ENCODE measurements at places on chromosomes 4 and X. TPM values are rescaled to one million over a fixed set of nuclear protein-coding genes. Genes with fewer than 3 reads are reported as not detected.

The GIMD1 gene
- not detected for polyA plus RNA-seq

The CT45A10 gene
- polyA plus RNA-seq: not detected

The BTC gene
- 2.9 TPM for polyA plus RNA-seq

The NPNT gene
- polyA plus RNA-seq: 179 TPM

The SPANXA2 gene
- polyA plus RNA-seq: not detected

The UGT2B15 gene
- polyA plus RNA-seq: not detected

The FGFR3 gene
- 1.6 TPM for polyA plus RNA-seq

The BCOR gene
- polyA plus RNA-seq: 26.2 TPM

The DMRTC1B gene
- 1.5 TPM for polyA plus RNA-seq

The AMBN gene
- not detected for polyA plus RNA-seq

The DCHS2 gene
- 6.9 TPM for polyA plus RNA-seq

The SLITRK2 gene
- 0.75 TPM for polyA plus RNA-seq

The GAGE12J gene
- polyA plus RNA-seq: not detected

The ATP2B3 gene
- 0.50 TPM for polyA plus RNA-seq

The CXCL9 gene
- polyA plus RNA-seq: 0.31 TPM

The SPANXD gene
- polyA plus RNA-seq: 0.42 TPM

The CFI gene
- polyA plus RNA-seq: 6.1 TPM

The ARL9 gene
- polyA plus RNA-seq: 0.31 TPM

The CFAP99 gene
- not detected for polyA plus RNA-seq

The MMRN1 gene
- polyA plus RNA-seq: 5.4 TPM

The SCML2 gene
- polyA plus RNA-seq: 8.6 TPM

The ZNF185 gene
- polyA plus RNA-seq: 23.0 TPM

The SOD3 gene
- 26.4 TPM for polyA plus RNA-seq

The CENPVL2 gene
- polyA plus RNA-seq: not detected

The WNK3 gene
- polyA plus RNA-seq: 2.1 TPM

The NXF2 gene
- polyA plus RNA-seq: not detected

The COL25A1 gene
- polyA plus RNA-seq: 4.7 TPM

The SNCA gene
- polyA plus RNA-seq: 61.3 TPM

The PAK3 gene
- polyA plus RNA-seq: 16.7 TPM

The KLHL2 gene
- polyA plus RNA-seq: 9.5 TPM

The GSX2 gene
- not detected for polyA plus RNA-seq

The ADGRG2 gene
- polyA plus RNA-seq: 4.8 TPM

The RAB40A gene
- polyA plus RNA-seq: 1.5 TPM

The NPY2R gene
- not detected for polyA plus RNA-seq

The TLR6 gene
- 0.91 TPM for polyA plus RNA-seq

The RBM46 gene
- 0.20 TPM for polyA plus RNA-seq

The GPR34 gene
- 9.0 TPM for polyA plus RNA-seq

The MAP9 gene
- polyA plus RNA-seq: 4.6 TPM

The ACE2 gene
- 0.10 TPM for polyA plus RNA-seq

The NHS gene
- polyA plus RNA-seq: 2.3 TPM

The LIMCH1 gene
- 113 TPM for polyA plus RNA-seq

The PPBP gene
- polyA plus RNA-seq: 2.6 TPM

The PDLIM5 gene
- polyA plus RNA-seq: 272 TPM

The COL4A5 gene
- 24.9 TPM for polyA plus RNA-seq

The MTMR8 gene
- polyA plus RNA-seq: 1.0 TPM

The ZNF630 gene
- polyA plus RNA-seq: 0.88 TPM

The CAPN6 gene
- polyA plus RNA-seq: 485 TPM

The RHOXF1 gene
- polyA plus RNA-seq: 0.17 TPM

The TMEM144 gene
- polyA plus RNA-seq: 1.8 TPM

The ARHGAP24 gene
- 47.9 TPM for polyA plus RNA-seq

The AKAP14 gene
- polyA plus RNA-seq: not detected

The KLHL4 gene
- 4.5 TPM for polyA plus RNA-seq

The LINC00632 gene
- polyA plus RNA-seq: 5.5 TPM

The ATOH1 gene
- not detected for polyA plus RNA-seq

The HTR2C gene
- polyA plus RNA-seq: not detected

The GLRA3 gene
- polyA plus RNA-seq: not detected

Measured in muscle of back (tissue), 13 donors.